ENCODE measurements at places on chromosomes 6 and 20.

DNA sequence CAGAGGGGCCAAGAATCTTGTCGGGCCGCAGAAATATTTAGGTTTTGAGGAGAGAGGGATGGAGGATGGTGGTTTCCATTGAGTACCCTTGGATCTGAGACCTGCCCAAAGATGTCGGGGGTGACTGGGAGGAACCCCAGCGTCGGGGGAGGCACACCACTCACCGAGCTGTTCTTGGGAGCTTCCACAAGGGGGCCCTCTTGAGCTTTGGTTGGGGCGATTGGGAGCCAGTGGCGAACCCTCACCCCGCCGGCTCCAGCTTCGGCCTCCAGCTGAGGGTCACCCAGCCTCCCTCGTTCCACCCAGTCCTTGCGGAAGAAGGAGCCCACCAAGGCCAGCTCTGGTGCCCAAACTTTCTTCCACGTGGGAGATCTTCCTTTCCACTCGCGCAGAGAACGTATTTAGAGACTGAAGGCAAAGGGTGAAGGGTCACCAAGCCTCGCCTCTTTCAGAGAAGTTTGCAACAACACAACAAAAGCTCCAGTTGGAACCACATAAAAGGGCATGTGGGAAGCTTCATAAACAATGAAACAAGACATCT lies 33.6 kb downstream of the APCDD1L start:
- DNase-seq, result no peak

DNA sequence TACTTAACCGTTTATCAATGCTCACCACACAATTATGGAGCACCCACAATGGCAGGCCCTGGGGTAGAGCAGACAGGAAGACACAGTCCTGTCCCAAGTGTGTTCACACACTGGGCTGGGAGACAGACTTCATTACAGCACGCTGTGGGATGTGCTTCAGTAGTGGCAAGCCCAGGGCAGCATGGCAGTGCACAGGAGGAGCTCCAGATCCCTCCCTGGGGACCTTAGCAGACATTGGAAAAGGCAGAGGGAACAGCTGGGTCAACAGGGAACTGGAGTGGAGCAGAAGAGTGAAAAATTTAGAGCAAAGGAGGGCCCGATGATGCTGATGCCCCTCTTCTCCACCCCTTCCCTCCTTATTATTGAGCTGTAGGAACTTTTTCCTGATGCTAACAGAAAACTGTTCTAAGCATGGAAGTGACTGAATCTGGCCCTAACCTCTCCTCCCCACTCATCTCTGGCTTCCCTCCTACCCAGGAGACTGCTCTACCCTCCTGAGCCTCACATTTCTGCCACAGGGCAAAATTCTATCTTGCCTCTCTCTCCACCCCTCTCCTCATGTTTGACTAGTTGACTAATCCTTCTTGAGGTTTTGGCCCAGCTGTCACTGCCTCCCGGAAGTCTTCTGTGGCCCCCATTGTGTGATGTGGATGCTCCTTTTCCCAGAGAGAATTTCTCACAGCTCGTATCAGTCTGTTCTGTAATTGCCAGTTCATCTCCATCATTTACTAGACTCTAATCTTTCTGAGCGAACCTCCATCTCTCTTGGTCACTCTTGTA lies 41.3 kb upstream of the NOP56 start:
- DNase-seq, result no peak

DNA sequence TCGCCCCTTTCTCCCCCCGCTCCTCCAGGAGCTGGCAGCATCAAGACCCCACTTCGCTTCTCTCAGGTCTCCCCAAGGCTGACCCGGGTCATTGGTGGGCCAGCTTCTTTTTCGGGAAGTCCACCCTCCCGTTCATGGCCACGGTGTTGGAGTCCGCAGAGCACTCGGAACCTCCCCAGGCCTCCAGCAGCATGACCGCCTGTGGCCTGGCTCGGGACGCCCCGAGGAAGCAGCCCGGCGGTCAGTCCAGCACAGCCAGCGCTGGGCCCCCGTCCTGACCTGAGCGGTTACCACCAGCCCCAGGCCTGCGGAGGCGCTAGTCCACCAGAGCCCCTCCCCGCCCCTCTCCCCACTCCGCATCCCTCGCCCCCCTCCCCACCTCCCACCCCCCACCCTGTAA lies 1.0 kb downstream of the PPDPF start:
- DNase-seq, result no peak

DNA sequence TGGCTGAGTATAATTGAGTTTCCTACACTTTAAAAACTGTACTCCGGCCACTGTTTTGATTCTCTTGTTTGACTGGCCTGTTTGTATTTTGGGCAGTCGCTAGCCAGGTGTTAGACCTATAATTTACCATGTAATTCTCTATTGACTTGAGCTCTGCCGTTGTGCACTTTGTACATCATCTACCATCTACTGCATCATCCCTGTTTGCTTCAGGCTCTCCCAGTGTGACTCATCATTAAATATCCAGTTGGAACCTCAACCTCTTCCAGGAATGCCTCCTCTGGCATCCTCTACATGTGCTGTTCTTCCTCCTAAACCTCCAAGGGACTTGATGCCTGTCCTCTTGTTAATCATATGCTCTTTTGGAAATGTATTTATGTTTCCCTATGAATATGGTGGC lies 72.3 kb downstream of the FARS2 start:
- no peak for DNase-seq

- peak; percentile 100 for DNase-seq
Measured at GRCh38 chr6:37244430-37245310, 12.9 kb upstream of the TBC1D22B start.

- DNase-seq, result no peak
Measured at GRCh38 chr20:38272961-38273360, 12.4 kb upstream of the KIAA1755 start.

DNA sequence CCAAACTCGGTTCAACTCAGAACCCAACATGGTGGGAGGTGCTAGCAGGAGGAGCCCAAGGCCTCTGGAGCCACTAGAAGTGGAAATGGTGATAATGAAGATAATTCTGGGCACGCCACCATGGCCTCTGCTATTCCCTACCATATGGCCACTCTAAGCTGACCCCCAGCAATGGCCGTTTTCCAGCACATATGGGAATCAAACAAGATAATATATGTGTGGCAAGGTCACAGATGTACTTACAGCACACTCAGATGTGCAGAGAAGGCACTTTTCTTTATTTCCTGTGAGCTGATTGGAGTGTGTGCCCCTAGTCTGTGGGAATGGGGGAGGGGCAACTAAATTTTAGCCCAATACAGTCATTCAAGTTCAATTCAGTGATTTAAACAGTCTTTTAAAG lies 153.4 kb upstream of the LRFN2 start:
- DNase-seq, result no peak

GRCh38 chr6:106629859-106630163 lies 433 bp downstream of the QRSL1 start:
- no peak for DNase-seq

DNA sequence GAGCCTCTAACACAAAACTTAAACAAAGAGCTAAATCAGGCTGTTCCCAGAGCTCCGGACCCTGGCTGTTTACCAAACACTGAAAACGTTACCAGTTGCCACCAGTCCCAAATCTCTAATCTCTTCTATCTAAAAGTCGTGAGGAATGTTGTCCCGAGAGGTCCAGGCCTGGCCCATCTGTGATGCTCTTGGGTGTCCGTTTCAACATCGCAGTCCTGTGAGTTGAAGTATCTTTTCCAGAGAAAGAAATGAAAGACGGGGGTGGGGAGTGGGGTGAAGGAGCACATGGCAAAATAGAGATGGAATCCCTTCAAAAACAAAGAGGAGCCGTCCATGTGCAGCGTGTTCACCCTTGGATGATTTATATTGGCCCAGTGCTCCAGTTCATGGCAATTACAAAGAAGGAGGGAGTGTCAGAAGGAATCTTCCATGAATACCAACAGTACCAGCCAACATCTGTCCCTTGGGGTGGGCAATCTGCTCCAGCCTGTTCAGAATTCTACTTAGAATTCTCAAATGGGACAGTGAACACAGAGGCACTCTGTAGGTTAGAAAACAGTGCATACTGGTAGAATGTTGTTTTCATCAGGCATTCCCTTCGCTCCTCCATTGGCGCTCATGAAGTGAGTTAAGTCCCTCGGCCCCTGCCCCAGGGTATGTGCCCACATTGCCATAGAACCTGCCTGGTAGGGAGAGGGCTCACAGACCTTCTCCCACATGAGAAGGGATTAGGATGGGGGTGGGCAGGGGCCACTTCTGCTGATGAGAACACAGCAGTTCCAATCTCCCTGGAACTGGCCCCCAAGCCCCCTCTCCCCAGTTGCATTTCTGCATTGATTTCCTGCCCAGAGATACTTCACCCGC lies 112.1 kb downstream of the LY86 start:
- no peak for DNase-seq

DNA sequence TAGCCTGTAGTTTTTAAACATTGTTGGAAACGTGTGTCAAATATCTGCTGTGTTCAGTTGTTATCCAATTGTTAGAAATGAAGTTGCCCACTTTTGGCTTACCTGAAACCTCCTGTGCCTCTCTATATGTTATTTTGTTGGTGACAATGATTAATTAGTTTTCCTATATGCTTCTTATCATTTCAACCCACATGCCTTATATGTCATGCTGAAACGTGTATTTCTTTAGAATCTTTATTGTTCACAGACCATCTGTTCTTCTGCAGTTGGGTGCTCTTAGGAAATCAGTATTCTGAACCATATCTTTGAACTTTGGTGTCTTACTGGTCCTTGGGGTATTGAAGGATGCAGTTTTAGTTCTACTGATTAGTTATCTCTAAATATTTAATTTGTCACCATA lies 91.2 kb upstream of the SCGN start:
- DNase-seq, result no peak

GRCh38 chr6:156864557-156864956 lies 87.4 kb downstream of the ARID1B start:
- DNase-seq, result no peak

DNA sequence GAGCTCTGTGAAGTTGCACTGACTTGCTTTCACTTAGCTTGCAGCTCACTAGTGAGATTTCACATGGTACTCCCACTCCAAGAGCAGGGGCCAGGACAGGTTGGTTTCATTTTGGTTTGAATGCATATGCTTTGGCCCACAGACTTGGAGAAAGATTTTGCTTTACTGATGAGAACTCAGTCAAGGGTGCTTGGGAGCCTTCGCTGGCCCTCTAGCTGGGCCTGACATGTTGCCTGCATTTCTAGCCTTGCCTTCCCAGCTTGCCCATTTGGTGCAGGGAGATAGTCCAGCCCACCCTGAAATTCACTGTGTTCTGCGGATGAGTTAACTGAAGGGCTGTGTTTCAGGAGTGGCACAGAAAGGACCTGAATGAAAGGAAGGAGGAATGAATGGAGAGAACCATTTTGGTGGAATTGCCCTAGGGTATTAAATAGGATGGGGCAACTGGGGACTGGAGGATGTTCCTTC lies 1.9 kb downstream of the SGK1 start:
- no peak for DNase-seq

DNA sequence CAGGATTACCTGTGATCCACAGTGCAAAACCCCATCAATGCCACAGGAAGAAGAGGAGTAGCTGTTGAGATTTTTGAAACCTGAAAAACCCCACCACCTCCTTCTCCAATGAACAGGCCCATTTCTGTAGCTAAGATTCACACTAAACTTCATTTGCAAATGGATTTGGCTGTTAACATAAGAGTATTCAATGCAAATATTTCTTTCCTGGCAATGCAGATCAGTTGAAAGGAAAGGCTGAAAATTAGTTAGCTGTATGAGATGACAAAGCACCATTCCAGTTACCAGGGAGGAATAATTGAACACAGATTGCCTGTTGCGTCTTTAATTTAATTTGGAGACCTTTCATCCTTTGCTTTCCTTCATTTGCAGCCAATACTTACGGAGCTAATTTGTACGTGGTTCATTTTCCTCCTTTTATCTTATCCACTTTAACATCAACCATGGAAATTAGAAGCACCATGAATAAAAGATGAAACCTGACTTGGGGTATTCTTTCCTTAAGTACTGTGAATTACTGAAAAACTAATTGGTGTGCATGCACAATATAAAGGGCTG lies 4.2 kb downstream of the B3GAT2 start:
- DNase-seq, result no peak

GRCh38 chr6:169845426-169846285 lies 94.2 kb downstream of the ERMARD start:
- no peak for DNase-seq

DNA sequence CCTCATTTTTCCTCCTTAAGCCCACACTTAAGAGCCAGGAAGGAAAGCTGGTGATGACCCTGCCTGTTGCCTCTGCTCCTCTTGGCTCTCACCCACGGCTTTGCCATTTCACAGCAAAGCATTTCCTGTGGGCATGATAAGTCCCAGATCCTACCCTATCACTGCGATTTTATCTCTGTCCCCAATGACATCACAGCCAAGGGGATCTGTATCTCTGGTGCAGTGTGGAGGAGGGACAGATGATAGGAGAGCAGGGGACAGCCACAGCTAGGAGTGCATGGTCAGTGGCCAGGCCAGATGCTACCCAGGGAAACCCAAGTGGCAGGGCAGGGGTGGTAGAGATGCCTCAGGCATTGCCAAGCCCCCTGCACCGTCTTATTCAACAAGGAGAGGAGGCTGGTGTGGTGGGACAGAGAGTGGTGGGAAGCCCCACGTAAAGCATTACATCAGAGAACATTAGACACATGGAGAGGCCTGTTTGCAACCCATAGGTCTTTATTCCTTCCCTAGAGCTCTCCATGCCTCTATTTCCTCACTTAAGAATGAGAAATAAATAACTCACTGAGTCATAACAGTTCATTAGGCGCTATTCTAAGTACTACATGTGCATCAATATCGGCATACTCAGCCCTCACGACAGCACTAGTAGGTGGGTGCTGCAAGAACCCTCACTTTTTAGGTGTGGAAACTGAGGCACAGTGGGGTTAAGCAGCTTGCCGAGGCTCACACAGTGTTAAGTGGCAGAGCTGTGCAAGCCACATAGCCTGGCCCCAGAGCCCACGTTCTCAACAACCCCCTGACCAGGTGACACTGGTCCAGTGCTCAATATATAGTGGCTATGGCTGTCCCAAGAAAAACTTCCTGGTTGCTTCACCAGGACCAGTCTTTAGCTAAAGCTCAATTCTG lies 4.6 kb downstream of the TFEB start:
- DNase-seq, result no peak

GRCh38 chr6:14981960-14982359 lies 263.9 kb upstream of the JARID2 start:
- DNase-seq, result no peak

DNA sequence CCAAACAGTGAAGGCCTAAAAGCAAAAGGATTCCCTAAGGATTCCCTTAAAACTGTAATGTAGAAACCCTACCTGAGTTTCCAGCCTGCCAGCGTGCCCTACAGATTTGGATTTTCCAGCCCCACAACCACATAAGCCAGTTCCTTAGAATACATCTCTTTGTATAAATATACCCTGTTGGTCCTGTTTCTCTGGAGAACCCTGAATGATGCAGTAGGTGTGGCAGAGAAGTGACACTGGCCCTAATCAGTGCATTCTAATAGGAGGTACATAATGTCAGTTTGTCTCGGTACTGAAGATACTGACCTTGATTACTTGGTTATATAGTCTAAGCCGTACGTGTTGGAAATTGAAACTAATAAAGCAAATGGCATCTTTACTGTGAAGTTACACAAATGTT lies 707.8 kb upstream of the SLC35B3 start:
- no peak for DNase-seq

DNA sequence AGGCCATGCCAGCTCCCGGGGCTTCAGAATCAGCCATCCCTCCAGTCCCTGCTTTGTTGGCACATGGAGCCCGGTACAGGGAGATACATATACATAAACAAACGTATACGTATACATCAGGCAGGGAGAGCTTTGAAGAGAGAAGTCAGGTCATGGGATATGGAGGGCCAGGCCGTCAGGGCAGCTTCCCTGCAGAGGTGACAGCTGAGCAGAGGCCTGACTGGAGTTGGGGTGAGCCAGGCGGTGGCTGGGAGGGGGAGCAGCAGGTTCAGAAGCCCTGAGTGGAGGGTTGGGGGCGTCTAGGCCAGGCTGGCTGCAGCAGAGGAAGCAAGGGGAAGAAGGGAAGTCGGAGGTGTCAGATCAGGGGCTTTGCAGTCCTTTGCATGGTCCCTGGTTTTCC lies 61.7 kb downstream of the STK35 start:
- DNase-seq, result no peak

Measured in AG09319 (cell line).